Uterine smooth muscle cell (primary cell): ENCODE measurements at places on chromosomes 3 and 15. TPM values are rescaled to one million over a fixed set of nuclear protein-coding genes. Genes with fewer than 3 reads are reported as not detected.

The ARHGAP31 gene
- 5.1 and 5.8 TPM in 2 replicates for total RNA-seq

The TRPM1 gene
- not detected in 2 replicates for total RNA-seq

The FILIP1L gene
- total RNA-seq = 15.8 and 24.0 TPM in 2 replicates

The HTR3E gene
- not detected in 2 replicates for total RNA-seq

The SLC22A14 gene
- total RNA-seq = under 0.01 TPM in 1 of 2 replicates, not detected in the other

The CD80 gene
- 0.37 TPM in 1 of 2 replicates, not detected in the other for total RNA-seq

The RPUSD2 gene
- total RNA-seq = 14.0 and 18.0 TPM in 2 replicates

The SMCO1 gene
- not detected in 2 replicates for total RNA-seq

The MKRN2OS gene
- total RNA-seq = not detected in 2 replicates

The ACTC1 gene
- not detected in 2 replicates for total RNA-seq
